ENCODE measurements at places on chromosomes 5 and 9.
A peak's percentile ranks its signal among the peaks of the same experiment; 100 is the strongest.

GRCh38 chr9:125890826-125891225 lies 143.7 kb downstream of the PBX3 start:
- no peak for DNase-seq

- no peak for DNase-seq
These were observed 68.2 kb downstream of the PHF2 start for GRCh38 chr9:93644397-93645088.

DNA sequence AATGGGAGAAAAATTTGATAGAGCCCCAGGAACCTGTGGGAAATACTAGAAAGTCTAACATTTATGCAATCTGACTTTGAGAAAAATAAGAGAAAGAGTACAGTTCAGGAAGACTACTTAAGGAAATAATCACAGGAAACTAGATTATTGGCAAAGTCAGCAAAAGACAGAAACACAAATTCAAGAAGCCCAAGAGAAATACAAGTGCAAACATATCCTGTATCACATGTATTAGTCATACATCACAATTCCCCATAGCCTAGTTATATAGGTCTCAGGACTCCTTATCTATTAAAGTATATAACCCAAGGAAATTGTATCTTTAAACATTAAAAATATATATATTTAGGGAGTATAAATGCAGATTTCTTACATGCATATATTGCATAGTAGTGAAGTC lies 100.8 kb downstream of the HOMER1 start:
- no peak for DNase-seq

- DNase-seq = no peak
These were observed 106.4 kb upstream of the SHB start for GRCh38 chr9:38175423-38175822.

- DNase-seq = no peak
These were observed 1.9 kb upstream of the CLTB start for GRCh38 chr5:176418251-176418650.

DNA sequence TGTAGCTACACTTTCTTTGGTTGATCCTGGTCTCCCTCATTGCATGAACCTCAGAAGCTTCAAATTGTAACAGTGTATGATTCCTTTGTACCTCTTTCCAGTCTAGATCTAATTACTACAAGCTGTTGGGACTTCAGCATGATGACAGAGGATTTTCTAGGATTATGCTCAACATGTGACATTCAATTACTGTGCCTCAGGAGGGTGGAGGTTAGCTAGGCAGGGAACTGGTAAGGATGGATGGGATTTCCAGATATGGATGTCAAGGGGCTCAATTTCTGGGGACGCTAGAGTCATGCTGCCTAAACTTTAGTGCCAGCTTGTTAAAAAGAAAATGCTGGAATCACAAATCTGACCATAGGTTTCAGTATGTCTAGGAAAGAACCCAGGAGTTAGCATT lies 29.2 kb upstream of the GLRA1 start:
- no peak for DNase-seq

GRCh38 chr5:39716532-39717028 lies 291.8 kb upstream of the DAB2 start:
- DNase-seq = peak; percentile 67

DNA sequence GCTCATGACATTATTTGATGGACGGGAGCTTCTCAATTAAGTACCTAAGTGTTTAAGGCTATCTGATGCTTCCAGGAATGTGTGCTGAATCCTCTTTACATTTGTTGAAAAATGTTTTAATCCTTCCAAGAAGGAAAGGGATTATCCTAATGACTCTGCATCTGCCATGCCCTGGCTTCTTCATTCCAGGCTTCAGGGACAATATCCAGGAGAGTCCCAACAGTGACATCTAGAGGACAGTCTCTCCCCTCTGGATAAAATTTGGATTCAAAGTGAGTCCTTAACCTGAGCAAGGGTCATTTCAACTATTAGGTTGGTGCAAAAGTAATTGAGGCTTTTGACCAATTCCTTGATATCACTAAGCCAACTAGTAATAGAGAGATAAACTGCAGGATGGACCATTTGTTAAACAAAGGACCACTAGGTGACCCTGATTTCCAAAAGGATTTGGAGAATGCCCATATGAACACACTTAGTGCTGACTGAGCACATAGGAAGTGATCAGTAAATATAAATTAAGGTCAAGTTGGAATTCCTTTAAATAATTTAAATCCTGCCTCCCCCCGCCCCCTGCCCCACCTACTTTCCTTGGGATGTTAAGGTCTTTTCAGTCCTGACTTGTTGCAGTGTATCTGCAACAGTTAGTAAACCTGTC lies 19.1 kb downstream of the TNFSF8 start:
- peak; percentile 63 for DNase-seq

DNA sequence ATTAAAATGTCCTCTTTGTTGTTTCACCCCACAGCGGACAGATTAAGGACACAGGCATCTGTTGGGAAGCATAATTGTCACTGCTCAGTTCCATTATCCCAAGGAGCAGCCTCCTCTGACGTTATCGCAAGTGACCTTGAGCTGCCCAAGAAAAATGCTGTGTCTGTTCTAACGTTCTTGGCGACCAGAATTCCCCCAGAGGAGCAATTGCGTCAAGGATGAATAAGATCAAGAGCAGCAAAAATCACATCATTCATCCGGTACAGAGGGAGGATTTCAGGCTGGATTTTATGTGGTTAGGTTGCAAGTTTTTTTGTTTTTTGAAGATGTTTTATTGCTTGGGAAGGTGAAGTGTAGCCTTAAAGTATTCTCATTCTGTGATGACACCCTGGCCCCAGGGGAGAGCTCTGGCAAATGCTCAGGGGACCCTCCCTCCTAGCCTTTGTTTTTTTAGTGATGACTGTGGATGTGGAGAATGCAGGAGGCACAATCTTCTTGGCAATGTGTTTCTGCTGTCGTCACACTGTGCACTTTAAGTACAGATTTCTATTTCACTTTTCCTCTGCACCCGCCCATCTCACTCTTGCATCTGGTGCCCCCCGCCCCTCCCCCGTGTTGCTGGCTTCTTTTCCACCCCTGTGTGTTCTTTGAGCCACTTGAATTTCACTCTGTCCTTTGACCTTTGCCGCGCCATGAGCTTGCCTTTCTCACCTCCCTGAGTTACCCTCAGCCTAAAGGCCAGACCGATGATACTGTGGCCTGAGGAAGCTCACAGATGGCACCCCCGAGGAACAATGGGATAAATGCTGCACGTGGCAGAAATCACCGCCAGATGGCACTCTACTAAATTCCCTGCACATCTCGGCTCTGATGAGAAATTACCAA lies 308.5 kb downstream of the RAB3C start:
- peak; percentile 89 for DNase-seq

GRCh38 chr5:10533226-10533625 lies 30.6 kb upstream of the ANKRD33B start:
- DNase-seq = no peak

DNA sequence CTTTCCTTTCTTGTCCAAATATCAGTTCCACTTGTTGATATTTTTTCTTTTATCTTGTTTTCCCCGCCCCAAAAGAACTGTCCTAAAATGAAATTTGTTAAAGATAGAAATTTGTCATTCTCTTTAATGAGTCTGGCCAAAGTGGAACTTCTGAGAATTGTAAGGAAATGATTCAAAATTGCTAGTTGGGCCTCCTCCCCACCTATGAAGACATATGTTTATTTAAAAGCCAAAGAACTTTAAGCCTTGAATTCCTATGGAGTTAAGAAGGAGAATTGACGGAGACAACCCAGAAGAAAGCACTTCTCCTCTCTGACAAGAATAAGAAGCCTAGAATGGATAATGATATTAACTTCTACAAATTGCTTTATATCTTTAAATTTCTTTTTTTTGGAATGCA lies 59.1 kb upstream of the ALDH1A1 start:
- no peak for DNase-seq

DNA sequence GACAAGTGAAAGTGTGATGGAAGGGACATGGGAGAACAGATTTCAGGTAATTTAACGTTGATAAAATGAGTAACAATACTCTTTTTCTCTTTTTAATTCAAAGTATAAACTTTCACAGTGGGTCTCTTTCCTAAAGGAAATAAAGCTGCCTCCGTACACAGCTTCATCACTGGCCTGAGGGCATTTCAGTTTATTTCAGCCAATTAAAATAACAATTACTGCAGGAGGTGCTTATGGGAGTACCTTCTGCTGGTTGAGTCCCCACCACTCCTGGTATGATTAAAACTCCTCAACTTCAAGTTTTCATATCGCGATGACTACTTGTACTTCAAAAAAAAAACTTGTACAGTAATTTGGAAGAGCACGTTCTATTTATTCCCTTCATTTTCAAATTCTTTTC lies 1845.9 kb downstream of the MAT2B start:
- DNase-seq = no peak

GRCh38 chr5:141850244-141850768 lies 27.9 kb downstream of the PCDH1 start:
- DNase-seq = peak; percentile 43

- DNase-seq = no peak
These were observed at the start of gene BARX1 for GRCh38 chr9:93955111-93955980. Gene BARX1, minus strand, starts transcription at chr9:93955355. Its CDS starts 209 bp downstream, at chr9:93955146.

DNA sequence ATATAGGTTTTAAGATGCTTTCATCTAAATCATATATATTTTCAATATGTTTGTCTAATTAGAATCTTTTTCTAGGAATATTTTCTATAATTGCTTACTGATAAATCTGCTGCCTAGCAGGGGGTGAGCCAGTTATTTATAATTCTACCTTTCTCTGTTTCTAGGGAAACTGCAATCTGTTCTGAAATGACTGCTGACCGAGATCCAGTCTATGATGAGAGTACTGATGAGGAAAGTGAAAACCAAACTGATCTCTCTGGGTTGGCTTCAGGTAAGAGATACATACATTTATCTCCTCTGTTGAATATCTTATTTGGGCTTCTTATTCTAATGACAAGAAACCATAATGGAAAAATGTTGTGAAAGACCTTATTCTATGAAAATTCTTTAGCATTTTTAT lies 127.3 kb downstream of the XRCC4 start:
- DNase-seq = no peak

DNA sequence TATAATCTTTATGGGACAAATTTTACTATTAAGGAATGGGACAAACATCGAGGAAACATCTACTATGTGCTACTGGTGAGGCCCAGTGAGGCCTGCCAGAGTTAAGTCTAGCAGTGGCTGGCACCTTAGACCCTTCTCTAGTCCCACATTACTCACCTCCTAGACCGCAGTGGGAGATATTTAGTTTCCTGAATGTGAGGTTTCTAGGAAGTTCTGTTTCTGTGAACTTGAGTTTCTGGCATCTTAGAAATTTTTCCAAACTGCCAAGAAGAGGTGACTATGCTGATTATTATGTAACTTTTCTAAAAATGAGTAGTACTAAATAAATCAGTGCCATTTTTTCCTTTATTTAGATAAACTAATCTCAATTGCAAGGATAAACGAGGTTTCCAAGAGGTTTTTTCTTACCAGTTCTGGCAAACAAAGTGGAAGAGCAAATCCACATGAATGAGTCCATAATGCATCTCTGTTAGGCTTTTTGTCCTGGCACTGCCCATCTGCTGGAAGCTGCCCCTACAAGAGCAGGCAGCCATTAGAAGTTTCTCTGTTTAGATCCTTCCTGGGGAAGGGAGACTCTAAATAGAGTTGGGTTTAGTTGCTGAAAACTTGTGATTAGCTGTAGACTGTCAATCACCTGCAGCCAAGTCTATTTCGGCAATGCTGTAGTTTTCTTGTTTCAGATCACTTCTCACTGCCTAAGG lies 348.7 kb downstream of the MAN2A1 start:
- DNase-seq = peak; percentile 23

- peak; percentile 11 for DNase-seq
These were observed 173.2 kb upstream of the FBN2 start for GRCh38 chr5:128711216-128711615.

GRCh38 chr9:123426406-123426805 lies 70.4 kb downstream of the CRB2 start:
- DNase-seq = no peak

- DNase-seq = no peak
These were observed 288.8 kb upstream of the ADAMTSL1 start for GRCh38 chr9:18185196-18185595.

- no peak for DNase-seq
These were observed 30.0 kb upstream of the RNF130 start for GRCh38 chr5:180101451-180102105.

GRCh38 chr5:132435886-132436285 lies 54.7 kb downstream of the IRF1 start:
- DNase-seq = no peak

DNA sequence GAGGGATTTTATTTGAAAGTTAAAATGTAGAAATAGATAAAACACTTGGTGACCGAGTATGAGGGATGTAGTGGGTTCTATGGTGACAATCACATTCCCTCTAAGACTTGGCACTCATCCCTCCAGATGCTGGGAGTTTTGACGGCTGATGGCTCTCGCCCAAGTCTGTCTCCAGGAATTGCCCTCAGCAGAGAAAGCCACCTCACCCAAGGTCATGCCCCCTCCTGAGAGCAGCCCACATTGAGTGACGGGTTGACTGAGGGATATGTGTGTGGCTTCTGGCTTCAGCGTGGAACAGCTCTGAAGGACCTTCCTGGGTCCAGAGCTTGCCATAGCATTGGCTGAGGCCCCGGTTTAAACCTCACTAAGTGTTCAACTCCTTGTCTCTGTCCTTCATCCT lies 19.4 kb downstream of the CAVIN4 start:
- DNase-seq = no peak

GRCh38 chr9:7592321-7593316 lies 207.0 kb downstream of the DMAC1 start:
- DNase-seq = peak; percentile 28

DNA sequence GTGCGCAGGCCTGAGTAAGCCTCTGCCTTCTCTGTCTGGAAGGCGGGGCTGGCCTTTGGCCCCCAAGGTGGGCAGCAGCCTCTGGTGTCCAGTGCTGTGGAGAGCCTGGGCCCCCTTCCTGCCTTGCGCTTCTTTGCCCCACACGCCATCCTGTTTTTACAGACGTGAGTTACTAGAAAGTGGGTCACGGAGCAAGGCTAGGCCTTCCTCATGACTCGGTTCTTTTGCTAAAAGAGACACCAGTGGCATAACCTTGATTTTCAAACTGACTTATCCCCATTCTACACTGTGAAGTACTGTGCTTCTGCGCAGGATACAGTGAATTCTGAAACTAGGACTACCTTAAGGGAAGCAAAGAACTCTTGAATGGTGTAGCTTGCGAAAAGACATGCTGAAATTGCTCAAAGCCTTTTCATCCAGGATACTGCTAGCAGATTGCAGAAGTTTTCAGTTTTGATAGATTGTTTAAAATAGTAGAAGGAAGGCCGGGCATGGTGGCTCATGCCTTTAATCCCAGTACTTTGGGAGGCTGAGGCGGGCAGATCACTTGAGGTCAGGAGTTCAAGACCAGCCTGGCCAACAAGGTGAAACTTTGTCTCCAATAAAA lies 7.2 kb downstream of the ROPN1L start:
- no peak for DNase-seq
